Osteoblast (primary cell): ENCODE measurements at places on chromosomes 11 and 22. TPM values are rescaled to one million over a fixed set of nuclear protein-coding genes. Genes with fewer than 3 reads are reported as not detected.
A peak's percentile ranks its signal among the peaks of the same experiment; 100 is the strongest.

The RAPSN gene
- total RNA-seq, result 0.29 and 0.36 TPM in 2 replicates

- H3K27ac ChIP-seq, result no peak overlapping the region
- peaks cover 3% of the 10 kb centered on the region for H3K4me1 ChIP-seq
- H3K36me3 ChIP-seq, result peaks cover 14% of the 10 kb centered on the region
- no peak overlapping the region for H3K4me3 ChIP-seq
- H3K27me3 ChIP-seq, result no peaks in the 10 kb centered on the region
Measured at GRCh38 chr22:43167001-43167589, 15.7 kb downstream of the TSPO start.

DNA sequence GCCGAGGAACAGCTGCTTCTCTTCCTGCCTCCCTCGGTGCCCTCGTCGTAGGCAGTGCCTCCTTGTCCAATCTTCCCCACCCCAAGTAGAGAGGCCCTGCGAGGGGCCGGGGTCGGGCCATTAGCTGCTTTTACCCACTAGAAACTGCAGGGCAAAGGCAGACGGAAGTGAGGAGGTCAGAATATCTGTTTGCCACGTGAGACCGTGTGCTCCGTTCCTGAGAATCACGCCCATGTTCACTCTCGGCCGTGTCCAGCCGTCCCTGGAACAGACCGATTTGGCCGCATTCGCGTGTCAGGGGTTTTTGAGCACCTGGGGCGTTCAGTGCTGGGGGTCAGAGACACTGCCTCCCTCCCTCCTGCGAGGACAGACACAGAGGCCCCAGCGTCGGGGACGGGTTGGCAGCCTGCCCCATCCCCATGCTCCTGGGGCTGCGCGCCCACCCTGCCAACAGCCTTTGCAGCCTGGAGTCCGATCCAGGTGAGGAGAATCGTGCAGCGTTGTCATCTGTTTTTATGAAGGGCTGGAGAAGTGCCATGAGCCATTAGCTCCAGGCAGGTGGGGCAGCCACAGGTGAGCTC is 982.2 kb downstream of the BRD1 start:
- DNase-seq, result no peak
- H3K27me3 ChIP-seq, result no peaks in the 10 kb centered on the region
- H3K4me1 ChIP-seq, result no peaks in the 10 kb centered on the region
- no peak overlapping the region for H3K4me3 ChIP-seq

The TP53AIP1 gene
- under 0.01 TPM in 1 of 2 replicates, not detected in the other for total RNA-seq

GRCh38 chr22:45475063-45475747 is 27.5 kb upstream of the FBLN1 start:
- H3K4me3 ChIP-seq, result no peak overlapping the region
- DNase-seq, result peak; percentile 27
- H3K4me1 ChIP-seq, result peaks cover 26% of the 10 kb centered on the region
- no peaks in the 10 kb centered on the region for H3K36me3 ChIP-seq
- H3K27ac ChIP-seq, result no peak overlapping the region
